RPMI7951 (cell line): ENCODE measurements at places on chromosomes 11 and 22.
A peak's percentile ranks its signal among the peaks of the same experiment; 100 is the strongest.

DNA sequence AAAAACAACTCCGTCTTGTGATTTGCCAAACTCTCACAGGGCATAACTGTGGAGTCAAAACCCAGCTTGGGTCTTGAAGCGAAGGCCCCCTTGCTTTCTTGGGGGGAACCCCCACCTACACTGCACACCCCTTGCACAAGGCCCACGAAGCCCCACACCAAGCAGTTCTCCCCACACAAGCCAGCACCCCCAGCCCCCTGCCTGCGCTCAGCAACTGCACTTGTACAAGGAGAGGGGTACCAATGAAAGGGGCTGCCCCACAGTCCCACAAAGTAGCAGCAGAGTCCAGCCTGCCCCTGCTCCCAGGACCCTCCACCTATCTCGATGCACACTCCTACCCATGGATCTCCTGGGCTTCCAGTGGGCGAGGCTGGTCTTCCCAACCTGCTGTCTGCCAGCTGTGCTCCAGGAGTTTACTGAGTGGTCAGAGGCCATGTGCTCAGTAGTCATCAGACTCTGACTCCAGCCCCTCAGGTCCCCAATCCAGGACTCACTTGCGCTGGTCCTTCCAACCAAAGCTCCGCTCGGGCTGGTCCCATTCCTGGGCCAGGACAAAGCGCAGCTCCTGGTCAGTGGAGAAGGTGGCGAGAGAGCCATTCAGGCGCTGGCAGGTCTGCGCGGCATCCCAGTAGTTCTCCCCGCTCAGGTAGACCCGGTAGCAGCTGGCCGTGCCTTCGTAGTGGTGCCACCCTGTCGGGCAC is 57.7 kb downstream of the DGCR2 start:
- DNase-seq: no peak

DNA sequence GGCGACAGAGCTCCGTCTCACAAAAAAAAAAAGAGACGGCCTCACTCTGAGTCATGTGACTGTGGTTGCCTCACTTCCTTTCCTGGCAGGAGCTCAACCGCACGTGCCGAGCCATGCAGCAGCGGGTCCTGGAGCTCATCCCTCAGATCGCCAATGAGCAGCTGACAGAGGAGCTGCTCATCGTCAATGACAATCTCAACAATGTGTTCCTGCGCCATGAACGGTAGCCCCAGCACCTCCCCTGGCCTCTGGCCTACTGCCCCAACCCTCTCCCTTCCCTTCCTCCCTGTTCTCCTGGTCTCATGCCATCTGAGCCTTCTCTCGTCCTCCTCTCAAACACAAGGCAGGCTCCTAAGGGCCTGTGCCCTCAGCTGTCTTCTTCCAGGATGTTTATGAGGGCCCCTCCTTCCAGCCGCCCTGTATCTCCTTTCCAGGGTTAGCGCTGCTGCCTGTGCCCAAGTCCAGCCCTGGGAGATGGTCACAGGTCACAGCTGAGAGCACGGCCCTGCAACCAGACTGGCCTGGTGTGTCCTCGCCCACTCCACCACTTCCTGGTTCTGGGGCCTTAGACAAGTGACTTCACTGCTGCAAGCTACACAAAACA is 30.7 kb downstream of the TOM1 start:
- DNase-seq: peak; percentile 74

DNA sequence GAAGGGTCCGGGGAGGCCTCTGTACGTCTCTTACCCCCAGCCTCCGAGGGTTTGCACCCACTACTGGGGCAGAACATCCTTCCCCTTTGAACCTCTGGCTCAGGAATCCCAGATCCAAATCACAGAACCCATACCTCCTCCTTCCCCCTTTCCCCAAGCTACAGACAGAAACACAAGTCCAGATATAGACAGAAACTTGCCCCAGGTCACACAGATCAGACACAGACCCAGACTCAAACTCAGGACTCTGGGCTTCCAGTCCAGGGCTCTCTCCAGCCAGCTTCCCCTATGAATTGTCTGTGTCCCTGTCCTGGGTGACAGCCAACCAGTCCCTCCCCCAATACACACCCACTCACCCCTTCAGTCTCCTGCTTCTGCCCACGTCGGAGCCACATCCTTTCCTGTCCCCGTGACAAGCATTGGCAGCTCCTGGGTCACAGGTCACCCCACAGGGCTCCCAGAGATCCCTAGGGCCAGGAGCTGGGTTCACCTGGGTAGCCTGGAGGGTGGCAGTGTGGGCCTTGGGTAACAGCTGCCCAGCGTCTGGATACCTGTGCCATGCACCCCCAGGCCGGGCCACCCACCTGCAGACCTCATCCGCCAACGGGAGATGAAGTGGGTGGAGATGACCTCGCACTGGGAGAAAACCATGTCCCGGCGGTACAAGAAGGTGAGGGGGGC is 772 bp downstream of the TBC1D10C start:
- DNase-seq: no peak

DNA sequence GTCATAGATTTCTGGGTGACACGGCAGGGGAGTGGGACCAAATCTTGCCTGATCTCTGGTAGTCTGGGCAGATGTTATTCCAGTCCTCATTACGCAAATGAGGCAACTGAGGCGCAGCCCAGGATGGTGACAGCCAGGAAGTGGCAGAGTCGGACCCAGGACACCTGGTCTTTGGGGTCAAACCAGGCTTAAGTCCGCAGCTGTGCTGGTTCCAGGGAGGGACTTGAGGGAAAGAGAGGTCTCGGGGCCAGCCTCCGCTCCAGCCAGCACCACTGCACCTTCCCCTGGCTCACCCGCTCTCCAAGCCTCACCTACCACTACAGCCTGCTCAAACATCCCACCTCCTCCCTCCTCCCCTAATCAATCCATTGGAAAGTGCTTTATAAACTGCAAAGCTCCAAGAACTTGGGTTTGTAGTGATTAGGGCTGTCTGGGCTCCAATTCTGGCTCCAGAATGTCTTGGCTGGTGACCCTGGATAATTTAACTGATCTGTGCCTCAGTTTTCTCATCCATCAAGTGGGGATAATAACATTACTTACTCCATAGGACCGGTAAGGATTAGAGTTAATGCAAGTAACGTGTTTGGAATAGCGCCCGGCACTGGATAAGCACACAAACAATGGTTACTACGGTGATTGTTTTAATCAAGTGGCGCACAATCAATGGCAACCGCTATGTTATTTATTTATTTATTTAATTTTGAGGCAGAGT is 526 bp upstream of the PNPLA5 start:
- DNase-seq: no peak

- no peak for DNase-seq
Observed at GRCh38 chr22:49340406-49340805, 487.3 kb downstream of the BRD1 start.

- DNase-seq: no peak
Observed at GRCh38 chr11:118604566-118604965, 2.8 kb upstream of the PHLDB1 start.

- DNase-seq: peak; percentile 82
Observed at GRCh38 chr22:46791201-46791731, 28.8 kb downstream of the TBC1D22A start.

DNA sequence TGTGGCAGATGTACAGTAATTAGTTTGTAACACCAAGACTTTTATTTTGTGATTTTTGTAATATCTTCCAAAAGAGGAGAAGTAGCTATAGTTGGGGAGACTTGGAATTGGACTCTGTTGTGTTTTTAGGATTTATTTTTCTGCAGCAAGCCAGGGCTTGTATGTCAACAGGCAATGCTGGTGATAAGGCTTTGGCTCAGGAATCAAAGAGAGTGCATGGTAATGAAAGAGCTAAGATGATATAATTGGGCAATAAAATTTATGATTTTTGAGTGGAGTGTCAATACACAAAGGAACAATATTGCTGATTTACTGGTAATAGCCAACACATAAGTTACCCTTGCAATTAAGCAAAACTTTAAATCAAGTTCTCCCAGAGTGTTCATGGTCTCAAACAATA is 452.9 kb downstream of the TMEM135 start:
- no peak for DNase-seq

DNA sequence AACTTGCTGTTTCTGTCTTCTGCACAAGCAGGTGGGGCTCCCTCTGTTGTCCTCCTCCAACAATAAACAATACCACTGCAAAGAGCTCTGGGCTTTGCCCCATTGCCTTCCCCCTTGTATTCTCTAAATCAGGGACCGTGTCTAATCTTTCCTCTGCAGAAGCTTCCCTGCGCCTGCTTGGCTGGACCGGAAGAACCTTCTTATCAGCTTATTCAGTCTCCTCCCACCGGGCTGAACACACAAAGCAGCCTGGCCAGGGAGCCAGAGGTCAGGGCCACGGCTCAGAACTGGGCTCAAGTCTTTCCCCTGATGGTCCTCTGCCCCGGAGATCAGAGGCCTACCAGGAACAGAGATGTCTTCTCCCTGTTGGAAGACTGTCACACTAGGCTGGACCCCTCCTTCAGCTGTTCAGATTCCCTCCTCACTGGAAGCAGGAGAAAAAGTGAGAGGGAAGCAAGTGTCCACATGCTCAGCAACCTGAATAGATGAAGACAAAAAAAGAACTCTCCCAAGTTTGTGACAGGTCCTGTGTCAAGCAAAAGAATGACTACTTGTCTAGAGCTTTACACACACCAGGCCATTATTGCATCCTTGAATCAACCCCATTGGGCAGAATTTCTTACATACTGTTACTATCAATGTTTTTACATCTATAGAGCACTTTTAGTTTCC is 63.7 kb downstream of the RAB30 start:
- DNase-seq: peak; percentile 57

- peak; percentile 70 for DNase-seq
Observed at GRCh38 chr11:10076458-10077141, 217.4 kb downstream of the SBF2 start.

- no peak for DNase-seq
Observed at GRCh38 chr22:33081686-33082590, 23.8 kb upstream of the SYN3 start.
